ENCODE measurements at places on chromosomes 7 and 10.

- no peak for DNase-seq
Observed at GRCh38 chr10:55629793-55630490, 731.1 kb downstream of the ZWINT start.

- no peak for DNase-seq
Observed at GRCh38 chr10:20674926-20675325, 222.2 kb downstream of the NEBL start.

DNA sequence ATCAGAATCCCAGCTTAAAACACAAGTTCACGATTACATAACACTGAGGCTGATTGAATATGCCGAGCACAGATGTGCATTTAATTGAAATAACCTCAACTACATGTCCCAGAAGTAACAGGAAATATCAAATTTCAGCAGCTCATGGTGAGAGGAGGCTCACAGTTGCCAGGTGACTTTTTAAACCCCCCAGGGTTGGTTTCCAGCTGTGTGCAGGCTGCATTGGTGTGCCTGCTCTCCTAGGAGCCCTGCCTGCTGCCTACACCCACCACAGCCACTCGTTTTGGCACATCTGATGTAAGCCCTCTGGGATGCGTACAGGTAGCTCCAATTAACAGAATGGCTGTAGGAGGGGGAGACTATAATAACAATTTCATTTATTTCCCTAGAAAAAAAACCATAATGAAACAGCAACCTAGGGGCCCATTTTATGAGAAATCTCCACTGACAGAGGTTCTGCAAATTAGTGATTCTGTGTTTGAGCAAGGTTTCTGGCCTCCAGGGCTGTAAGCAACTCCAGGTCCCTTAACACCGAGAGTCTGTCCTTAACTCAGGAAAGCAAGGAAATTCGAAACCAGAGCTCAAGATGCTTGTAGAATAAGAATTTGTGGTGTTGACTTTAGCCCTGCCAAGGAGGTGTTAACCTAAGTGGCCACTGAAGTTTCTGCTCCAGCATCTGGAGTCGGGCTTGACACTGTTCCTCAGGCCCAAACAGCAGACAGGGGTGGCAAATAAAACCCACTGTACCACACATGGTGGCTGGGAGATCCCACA, 161.9 kb downstream of the BMPER start:
- no peak for DNase-seq

- DNase-seq, result no peak
Observed at GRCh38 chr7:33794959-33795358, 110.4 kb upstream of the BMPER start.

DNA sequence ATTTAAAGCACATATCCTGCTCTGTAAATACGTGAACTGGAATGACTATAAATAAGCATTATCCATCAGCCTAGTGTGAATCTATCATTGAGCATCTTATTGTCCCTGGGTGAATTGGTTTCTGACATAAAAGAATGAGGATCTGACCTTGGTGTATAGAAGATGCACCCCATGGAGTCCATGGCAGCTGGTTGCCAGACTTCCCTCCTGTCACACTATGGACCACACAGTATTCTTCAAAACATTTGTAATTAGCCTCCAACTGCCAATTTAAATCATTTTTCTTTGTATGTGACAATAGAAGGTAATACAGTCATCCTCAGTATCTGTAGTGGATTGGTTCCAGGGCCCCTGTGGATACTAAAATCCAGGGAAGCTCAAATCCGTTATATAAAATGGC, 238.1 kb upstream of the ZWINT start:
- DNase-seq, result no peak

DNA sequence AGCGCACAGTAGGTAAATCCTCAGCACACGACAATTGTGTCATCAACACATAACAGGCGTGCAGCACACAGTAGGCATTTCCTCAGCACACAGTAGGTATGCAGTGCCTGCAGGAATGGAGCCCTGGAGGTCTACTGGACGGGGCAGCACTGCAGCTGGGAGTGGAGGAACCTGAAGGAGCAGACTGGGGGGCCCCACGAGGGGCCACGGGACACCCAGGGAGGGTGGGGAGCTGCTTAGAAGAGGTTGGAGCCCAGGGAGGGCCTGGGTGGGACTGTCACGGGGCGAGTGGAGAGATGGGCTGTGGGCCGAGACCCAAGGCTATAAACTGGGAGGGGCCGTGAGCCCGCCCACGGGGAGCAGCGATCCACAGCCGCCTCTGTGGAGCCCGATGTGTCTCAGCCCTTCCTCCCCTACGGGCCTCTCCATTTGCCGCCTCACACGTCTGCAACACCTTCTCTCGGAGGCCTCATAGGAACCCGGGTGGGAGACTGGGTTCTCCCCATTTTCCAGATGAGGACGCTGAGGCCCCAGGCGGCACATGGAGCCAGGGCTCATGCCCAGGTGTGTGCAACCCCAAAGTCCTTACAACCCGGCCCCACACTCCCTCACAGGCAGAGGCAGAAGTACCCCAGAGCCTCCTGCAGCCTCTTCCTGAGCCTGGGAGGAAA, 101.5 kb downstream of the MICALL2 start:
- DNase-seq, result no peak

- DNase-seq, result no peak
Observed at GRCh38 chr10:78321000-78321399, 287.3 kb downstream of the RPS24 start.
